Stimulated activated CD4-positive, alpha-beta T cell treated with anti-CD3 and anti-CD28 coated beads, Interleukin-12 subunit alpha, Interleukin-12 subunit beta, amount 100 ng/mL, for 48 hours (primary cell): ENCODE measurements at places on chromosomes 16 and 17.
A peak's percentile ranks its signal among the peaks of the same experiment; 100 is the strongest.

DNA sequence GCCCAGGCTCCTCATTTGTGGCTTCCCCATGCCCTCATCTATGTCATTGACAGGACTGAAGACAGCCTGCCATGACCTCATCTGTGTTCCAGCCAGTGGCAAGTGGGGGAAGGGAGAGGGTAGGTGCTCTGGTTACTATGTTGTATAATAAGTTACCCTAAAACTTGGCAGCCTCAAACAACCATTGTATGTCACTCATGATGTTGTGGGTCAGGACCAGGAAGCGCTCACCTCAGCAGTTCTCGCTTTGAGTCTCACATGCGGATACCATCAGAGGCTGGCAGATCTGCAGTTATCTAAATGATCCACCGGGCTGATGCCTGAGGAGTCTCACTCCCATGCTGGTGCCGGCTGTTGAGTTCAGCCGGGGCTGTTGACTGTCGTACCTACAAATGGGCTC lies 89.0 kb upstream of the TMEM97 start:
- DNase-seq = no peak

DNA sequence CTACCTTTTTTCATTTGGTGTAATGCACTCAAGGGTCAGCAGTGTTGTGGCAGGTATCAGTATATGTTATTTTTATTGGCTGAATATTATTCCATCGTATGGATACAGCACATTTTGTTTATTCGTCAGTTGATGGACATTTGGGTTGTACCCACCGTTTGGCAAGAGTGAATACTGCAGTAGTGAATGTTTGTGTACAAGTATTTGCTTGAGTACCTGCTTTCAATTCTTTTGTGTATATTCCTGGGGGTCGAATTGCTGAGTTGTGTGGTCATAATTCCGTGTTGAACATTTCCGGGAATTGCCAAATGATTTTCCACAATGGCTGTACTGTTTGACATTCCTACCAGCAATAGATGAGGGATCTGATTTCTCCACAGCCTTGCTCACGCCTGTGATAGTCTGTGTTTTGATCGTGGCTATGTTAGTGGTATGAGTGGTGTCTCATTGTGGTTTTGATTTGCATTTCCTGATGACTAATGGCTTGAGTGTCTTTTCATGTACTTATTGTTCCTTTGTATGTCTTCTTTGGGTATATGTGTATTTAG lies 108.4 kb downstream of the OR1D5 start:
- DNase-seq = peak; percentile 19

- no peak for DNase-seq
Observed at GRCh38 chr17:41681776-41682175, 6.9 kb upstream of the EIF1 start.

- DNase-seq = no peak
Observed at GRCh38 chr17:41792845-41793783, 6.6 kb upstream of the JUP start.

- DNase-seq = peak; percentile 42
Observed at GRCh38 chr17:42414704-42415409, 8.2 kb downstream of the CAVIN1 start.

- no peak for DNase-seq
Observed at GRCh38 chr16:64317601-64318000, 804.3 kb downstream of the CDH11 start.

GRCh38 chr16:4373909-4374742 lies 2.5 kb downstream of the VASN start:
- no peak for DNase-seq

GRCh38 chr16:85104821-85105391 lies 7.4 kb downstream of the CIBAR2 start:
- no peak for DNase-seq

DNA sequence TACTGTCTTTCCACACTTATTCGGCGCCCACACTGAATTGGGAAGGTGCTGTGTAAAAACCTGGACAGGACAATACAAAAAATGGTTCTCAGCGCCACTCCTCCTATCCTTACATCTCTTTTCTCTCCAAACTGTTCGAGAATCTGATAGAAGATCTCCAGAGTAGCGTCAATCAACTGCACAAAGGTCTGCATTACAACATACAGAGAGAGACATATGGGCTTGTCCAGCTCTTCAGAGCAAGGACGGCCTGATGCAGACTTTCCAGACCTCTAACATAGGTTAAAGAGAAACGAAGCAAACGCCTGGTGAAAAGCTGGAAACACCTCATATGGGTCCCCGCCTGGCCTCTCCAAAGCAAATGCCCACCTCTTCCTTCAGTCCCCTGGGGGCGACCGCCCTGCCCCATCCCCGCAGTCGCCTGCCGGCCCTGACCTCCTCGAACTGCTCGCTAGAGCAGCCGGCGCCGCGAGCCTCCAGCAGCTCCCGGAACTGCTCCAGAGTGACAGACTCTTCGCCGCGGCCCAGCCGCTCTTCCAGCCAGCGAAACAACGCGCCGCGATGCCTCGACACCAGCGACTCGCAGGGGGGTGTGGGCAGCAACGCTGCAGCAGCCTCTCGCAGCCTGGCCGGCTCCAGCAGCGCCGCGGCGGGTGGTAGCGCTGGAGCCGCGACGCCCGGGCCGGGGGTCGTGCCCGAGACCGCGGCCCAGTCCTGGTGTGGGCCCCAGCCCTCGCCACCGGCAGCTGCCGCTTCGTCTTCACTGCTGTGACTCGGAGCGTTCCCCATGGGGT lies 526 bp downstream of the ZZEF1 start:
- peak; percentile 19 for DNase-seq

DNA sequence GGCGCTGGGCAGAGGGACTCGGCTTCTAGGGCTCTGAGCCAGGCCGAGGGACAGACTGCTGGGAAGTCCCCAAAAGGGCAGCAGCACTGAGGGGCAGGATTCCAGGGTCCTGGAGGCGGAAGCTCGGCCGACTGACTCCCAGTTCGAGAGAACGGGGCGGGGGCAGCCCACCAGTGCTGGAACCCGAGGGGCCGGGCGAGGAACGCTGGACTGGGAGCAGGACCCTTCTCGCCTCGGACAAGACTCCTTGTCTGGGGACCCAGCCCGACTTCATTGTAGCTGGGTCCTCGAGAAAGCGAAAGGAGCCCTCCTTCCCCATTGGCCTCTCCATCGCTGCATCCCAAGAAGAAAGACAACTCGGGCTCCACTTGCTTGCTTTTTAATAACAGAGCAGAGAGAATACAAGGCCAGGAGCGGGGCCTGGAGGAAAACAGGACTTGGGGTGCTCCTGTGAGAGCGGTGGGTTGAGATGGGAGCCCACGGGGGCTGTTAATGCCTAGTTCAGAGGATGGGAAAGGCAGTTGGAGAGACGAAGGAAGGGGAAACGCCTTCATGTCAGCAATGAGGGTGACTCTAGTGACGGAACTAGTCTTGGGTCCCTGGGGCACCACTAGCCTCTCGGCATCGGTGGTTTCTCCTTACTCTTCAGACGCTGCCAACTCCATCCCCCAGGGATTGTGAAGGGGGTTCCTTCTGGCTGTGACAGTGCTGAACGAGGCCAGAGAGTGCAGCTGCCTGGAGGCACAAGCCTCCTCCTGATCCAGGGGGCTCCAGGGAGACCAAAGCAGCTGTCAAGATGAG lies 492 bp upstream of the CAMTA2 start:
- no peak for DNase-seq

- no peak for DNase-seq
Observed at GRCh38 chr17:17887752-17888304, 51.0 kb upstream of the SREBF1 start.

GRCh38 chr17:28746611-28747050 lies 2.8 kb downstream of the TRAF4 start:
- DNase-seq = no peak

DNA sequence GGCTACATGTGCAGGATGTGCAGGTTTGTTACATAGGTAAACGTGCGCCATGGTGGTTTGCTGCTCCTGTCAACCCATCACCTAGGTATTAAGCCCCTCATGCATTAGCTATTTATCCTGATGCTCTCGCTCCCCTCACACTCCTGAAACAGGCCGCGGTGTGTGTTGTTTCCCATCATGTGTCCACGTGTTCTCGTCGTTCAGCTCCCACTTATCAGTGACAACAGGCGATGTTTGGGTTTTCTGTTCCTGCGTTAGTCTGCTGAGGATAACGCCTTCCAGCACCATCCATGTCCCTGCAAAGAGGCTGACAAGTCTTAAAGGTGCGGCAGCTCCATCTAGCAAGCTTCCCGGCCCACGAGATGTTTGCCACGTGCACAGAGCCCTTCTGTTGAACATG lies 175.1 kb downstream of the FOXL1 start:
- DNase-seq = no peak
